ENCODE measurements at places on chromosomes 2 and 18.

- no peak for DNase-seq
Observed at GRCh38 chr2:96404446-96405373, 69.1 kb downstream of the NCAPH start.

GRCh38 chr2:137411585-137411984 is 552.7 kb upstream of the HNMT start:
- DNase-seq, result no peak

- DNase-seq, result no peak
Observed at GRCh38 chr2:220051716-220052115, 424.3 kb downstream of the SLC4A3 start.

DNA sequence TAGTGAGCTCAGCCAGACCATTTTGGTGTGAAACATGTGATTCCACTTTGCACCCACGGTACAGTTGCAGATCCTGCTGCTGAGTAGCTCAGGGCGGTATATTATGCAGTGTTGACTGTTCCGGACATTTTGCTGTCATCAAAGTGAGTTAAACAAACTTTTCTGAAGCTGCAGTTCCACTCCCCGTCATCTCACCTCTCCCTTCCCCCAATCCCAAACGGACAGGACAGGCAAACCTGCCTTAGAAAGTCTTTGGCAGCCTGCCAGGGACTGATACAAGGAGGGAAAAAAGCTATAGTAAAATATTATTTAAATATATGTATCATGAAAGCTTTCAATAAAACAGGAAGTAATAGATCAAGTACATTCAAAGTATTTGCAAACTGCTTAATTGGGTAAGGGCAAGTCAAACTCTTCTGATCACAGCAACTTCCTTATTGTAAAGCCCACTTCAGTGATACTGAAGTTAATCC is 35.5 kb upstream of the SP5 start:
- DNase-seq, result no peak

- DNase-seq, result no peak
Observed at GRCh38 chr2:9975328-9975727, 23.8 kb downstream of the GRHL1 start.

GRCh38 chr18:79932907-79933306 is 18.5 kb downstream of the SLC66A2 start:
- DNase-seq, result no peak

DNA sequence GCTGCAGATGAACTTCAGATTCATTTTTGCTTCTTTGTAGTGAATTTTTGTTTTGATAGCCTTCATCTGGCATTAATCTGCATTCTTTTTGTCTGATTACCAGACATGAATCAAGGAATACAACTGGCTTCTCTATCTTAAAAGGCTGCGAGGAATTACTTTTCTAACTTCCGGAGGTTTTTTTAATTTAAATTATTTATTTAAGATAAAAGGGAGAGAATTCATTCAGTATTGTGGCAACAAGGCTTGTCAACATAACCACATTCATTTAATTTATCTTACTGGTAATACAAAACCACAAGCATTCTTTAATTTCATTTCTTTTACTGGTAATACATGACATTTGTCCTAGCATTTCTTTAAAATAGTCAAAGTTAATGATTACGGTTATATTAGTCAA is 36.0 kb downstream of the CSRNP3 start:
- DNase-seq, result no peak

- no peak for DNase-seq
Observed at GRCh38 chr2:11224887-11225286, 69.6 kb downstream of the SLC66A3 start.

GRCh38 chr2:184611361-184612085 is 13.2 kb downstream of the ZNF804A start:
- DNase-seq, result no peak

DNA sequence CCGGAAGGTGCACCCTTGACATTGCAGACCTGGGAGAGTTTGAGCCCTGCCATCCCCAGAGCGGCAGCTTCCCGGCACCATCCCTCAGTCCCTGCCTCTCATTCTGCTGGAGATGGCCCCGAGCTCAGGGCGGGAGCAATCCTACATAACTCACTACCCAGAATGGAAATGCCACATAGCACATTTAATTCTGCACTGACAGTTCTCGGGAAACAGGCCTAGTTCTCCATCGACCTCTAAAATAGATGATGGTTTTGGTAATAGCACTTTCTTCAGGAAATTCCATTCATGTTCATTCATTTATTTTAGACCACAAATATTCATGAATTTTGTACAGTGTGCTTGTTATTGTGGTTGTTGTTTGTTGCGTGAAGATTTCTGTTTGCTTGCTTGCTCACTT is 92.9 kb upstream of the SLC14A2 start:
- no peak for DNase-seq

DNA sequence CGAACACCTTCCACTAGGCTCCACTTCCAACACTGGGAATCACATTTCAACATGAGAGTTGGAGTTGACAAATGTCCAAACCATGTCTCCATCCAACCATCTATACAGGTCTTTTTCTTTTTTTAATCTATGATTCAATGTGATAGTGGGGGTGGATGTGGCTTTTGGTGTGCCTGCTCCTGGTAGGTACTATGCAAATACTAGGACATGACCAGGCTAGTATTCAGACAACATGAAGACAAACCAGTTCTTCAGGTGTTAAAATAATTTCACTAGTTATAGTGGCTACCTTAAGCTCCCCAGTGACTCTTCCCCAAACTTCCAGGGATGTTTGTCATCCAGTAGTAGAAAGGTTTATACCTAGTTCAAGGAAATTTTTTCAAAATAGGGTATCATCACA is 387.5 kb downstream of the CDH2 start:
- DNase-seq, result no peak

DNA sequence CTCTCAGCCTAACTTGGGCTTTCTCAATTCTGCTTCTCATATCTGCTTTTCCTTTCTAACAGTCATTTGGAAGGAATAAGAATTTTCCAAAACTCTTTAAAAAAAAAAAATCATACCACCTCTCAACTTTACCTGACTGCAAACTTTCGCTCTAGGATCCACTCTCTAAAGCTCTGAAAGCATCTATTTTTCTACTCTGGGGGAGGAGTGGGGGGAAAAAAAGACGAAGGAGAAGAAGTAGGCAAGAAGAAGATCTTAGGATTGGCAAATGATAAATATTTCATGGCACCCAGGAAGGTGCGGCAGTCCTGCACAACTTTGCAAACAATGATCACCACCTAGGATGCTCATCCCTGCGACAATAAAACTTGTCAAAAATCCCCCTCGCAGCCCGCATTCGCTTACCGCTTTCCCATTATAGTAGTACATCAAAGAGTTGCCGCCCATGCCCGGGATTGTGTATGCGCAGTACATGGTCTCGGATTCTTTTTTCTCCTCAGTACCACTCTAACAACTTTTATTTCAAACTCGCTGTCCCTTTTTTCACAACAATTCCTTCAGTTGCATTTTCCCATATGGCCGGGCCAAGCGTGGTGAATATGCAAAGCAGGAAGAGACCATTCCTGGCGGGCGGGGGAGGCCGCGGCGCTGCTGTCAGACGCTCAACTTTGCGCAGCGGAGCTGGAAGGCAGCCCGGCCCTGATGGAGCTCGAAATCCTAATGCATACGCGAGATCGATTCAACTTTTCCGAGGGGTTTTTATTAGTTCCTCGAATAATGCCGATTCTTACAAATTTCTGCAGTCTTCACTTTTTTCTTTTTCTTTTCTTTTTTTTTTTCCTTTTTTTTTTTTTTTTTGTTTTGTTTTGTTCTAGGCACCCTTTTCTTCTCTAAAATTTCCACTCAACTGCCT is 266.5 kb downstream of the TCF4 start:
- peak; percentile 16 for DNase-seq

DNA sequence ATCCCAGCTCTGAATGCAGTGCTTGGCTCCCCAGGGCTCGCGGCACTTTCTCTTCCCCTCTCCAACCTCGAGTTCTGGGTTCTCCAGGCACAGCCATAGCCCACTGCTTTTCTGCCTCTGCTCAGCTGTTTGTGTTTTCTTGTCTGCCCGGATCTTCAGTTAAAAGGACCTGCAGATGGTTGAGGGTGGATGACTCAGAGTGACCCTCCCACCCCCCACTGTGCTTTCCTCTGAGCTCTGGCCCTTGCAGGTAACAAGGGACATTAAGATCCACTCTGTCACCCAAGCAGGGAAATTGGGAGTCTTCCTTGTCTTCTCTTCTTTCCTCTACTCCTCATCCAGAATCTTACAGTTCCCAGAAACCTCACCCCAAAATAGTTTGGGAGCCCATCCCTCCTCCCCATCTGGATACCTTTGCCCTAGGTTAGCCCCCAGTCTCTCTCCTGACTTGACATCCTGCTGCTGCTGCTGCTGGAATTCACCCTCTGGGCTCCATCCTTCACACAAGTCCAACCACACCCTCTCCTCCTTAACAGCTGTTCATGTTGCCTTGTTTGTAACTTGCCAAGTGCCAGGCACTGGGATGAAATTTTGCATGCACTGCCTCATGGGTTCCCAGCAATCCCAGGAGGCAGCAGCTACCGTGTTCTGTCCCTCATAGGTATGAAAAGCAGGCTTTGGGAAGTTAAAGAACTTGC is 157.9 kb upstream of the TTC39C start:
- DNase-seq, result no peak

DNA sequence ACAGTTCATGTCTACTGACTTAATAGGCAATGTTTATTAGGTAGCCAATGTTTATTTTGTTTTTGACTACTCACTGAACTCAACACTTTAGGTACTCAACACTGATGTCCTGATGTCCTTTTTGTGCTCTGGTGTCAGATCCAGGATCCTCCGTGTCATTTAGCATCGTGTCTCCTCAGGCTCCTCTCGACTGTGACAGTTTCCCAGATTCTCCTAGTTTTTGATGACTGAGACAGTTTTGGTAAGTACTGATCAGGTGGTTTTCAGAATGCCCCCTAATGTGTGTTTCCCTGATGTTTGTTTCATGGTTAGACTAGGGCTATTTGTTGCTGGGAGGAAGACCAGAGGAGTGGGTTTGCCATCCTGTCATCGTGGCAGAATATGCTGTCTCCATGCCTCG is 719.7 kb upstream of the SOX11 start:
- no peak for DNase-seq

- no peak for DNase-seq
Observed at GRCh38 chr2:45684756-45685155, 33.3 kb downstream of the PRKCE start.

DNA sequence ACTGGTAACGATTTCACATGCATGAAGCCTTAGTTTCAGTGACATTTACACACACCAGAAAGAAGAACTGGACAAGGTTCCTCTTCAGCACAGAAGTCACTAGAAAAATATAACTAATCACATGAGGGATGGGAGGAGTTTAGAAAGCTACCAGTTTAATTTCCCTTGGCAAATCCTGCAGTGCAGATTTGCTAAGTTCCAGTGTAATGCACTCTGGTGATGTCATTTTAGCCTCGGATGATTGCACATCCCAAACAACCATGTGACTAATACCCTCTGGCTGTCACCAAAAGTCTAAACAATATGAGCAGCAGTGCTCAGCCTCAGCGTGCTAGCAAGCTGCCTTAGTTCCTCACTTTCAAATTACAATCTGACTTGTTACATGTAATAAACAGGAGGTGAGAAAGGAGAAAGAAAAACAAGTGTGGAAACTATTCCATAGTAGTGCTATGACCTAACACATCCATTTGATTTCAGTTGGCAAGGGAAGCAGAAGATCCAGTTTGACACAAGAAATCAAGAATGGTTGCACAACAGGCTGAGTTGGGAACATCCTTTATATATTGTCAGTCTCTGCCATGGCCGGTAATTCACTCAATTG is 35.3 kb upstream of the PPP1CB start:
- DNase-seq, result no peak

DNA sequence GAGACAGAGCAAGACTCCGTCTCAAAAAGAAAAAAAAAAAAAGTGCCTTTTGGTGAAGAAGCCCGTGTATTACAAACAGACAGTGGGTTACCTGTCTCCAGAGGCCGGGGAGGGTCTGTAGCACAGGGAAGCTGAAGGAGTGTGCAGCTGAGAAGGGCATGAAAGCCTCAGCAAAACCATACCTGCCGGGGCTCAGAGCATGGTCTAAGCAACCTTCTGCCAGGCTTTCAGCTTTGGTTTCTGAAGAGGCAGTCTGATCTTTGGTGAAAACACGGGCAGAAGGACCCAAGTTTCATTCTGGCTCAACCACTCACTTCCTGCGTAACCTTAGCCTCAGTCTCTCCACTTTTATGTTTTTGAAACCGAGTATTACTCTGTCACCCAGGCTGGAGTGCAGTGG is 21.5 kb downstream of the SH2D6 start:
- no peak for DNase-seq

GRCh38 chr2:184646177-184646576 is 47.8 kb downstream of the ZNF804A start:
- DNase-seq, result no peak

GRCh38 chr2:14565666-14566065 is 66.9 kb upstream of the LRATD1 start:
- no peak for DNase-seq

DNA sequence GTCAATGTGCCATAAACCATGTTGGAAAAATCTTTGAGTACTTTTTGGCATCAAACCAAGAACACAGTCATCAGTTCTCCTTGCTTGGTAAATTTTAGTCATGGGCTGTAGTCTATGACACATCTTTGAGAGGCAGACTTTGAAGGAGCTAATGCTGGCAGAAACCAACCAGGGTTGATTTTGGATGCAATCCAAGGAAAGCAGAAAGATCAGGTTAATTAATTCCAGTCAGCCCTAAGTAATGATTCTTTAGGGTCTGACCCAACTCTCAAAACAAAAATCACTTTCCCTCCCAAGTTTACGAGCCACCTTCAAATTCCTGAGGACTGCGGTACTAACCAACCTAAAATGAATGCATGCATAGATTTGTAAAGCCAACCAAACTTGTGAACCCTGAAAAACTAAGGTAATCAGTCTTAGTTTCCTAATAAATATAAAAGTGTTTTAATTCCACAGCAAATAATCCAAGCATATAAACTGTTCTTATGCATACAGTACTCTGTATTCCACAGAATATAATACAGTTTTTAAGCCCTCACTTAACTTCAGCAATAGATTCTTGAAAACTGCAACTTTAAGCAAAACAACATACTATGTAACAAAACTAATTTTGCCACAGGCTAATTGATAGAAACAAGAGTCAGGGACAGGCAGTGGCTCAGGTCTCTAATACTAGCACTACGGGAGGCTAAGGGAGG is 22.0 kb downstream of the AP1S3 start:
- DNase-seq, result no peak

GRCh38 chr2:5479265-5479928 is 212.8 kb upstream of the SOX11 start:
- DNase-seq, result no peak

- no peak for DNase-seq
Observed at GRCh38 chr2:6308986-6309385, 556.7 kb downstream of the CMPK2 start.

DNA sequence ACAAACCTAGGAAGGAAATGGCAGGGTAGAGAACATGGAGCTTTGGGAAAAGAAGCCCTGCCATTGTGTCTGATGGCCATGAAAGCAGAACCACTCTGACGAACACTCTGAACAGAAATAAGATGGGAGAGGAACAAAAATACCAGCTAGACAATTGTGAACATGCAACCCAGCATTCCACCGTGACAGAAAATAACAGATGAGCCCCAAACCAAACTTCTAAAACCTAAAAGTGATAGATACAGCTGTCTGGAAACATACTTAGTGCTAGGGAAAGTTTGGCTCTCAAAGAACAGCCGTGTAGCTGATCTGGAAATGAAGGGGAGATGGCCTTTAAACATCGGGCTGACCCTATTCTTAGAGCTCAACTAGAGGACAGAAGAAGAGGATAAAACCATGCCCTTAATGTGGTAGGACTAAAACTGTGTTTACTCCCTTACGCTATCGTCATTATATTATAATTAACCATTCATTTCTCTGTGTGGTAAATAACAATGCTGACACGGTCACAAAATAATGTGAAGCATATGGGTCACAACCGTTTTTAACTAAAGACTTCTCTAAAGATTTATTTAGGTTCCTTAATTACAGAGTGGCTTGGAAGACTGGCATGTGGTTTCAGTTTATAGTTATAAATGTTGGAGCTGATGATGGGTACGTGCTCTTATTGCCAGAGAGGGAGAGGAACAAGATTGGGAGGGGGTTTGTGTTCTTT is 80.6 kb downstream of the MYO1B start:
- DNase-seq, result no peak

Measured in naive thymus-derived CD4-positive, alpha-beta T cell (primary cell).